A549 (cell line): ENCODE measurements at places on chromosomes 6 and 20. TPM values are rescaled to one million over a fixed set of nuclear protein-coding genes. Genes with fewer than 3 reads are reported as not detected.

BMP2 gene
- 0.09 to 0.20 TPM (median 0.19 TPM) in 3 replicates for polyA plus RNA-seq

SLC4A11 gene
- 6.5 to 14.0 TPM (median 10.7 TPM) in 3 replicates for polyA plus RNA-seq

F13A1 gene
- polyA plus RNA-seq: not detected in 3 replicates

PPP1R14C gene
- 0.31 to 0.46 TPM (median 0.43 TPM) in 3 replicates for polyA plus RNA-seq

NR2E1 gene
- polyA plus RNA-seq: 0.08 TPM in 2 of 3 replicates, not detected in the other

BMP6 gene
- polyA plus RNA-seq: 3.0 to 8.4 TPM (median 4.5 TPM) in 3 replicates

TFAP2B gene
- not detected in 3 replicates for polyA plus RNA-seq

HLA-DPB1 gene
- not detected in 3 replicates for polyA plus RNA-seq

EPHA7 gene
- 0.29 to 0.45 TPM (median 0.30 TPM) in 3 replicates for polyA plus RNA-seq

EEF1E1 gene
- 114 to 132 TPM (median 119 TPM) in 3 replicates for polyA plus RNA-seq

ZSCAN23 gene
- not detected in 3 replicates for polyA plus RNA-seq

DOK5 gene
- polyA plus RNA-seq: not detected in 3 replicates

TSHZ2 gene
- not detected in 3 replicates for polyA plus RNA-seq

NOL4L gene
- 11.8 to 13.8 TPM (median 11.8 TPM) in 3 replicates for polyA plus RNA-seq

LY6G5C gene
- polyA plus RNA-seq: 1.5 to 1.9 TPM (median 1.6 TPM) in 3 replicates

TGM3 gene
- 0.03 TPM in 1 of 3 replicates, not detected in the others for polyA plus RNA-seq

PKHD1 gene
- polyA plus RNA-seq: not detected in 3 replicates

ADAM33 gene
- polyA plus RNA-seq: 0.07 to 0.22 TPM (median 0.14 TPM) in 3 replicates

C20orf141 gene
- 0.29 to 0.56 TPM (median 0.54 TPM) in 3 replicates for polyA plus RNA-seq

TSBP1 gene
- polyA plus RNA-seq: not detected in 3 replicates

MDN1 gene
- 6.4 to 8.1 TPM (median 7.9 TPM) in 3 replicates for polyA plus RNA-seq

TUBE1 gene
- polyA plus RNA-seq: 6.8 to 9.7 TPM (median 7.2 TPM) in 3 replicates

C20orf204 gene
- 0.49 to 0.69 TPM (median 0.59 TPM) in 3 replicates for polyA plus RNA-seq

PRDM13 gene
- polyA plus RNA-seq: 0.41 to 0.59 TPM (median 0.44 TPM) in 3 replicates

DACT2 gene
- polyA plus RNA-seq: 0.85 to 1.5 TPM (median 1.5 TPM) in 3 replicates

PPIL6 gene
- polyA plus RNA-seq: 1.6 to 2.7 TPM (median 2.0 TPM) in 3 replicates

TJAP1 gene
- 12.7 to 13.7 TPM (median 13.1 TPM) in 3 replicates for polyA plus RNA-seq

TMEM244 gene
- not detected in 3 replicates for polyA plus RNA-seq

FAM162B gene
- not detected in 3 replicates for polyA plus RNA-seq

SLC32A1 gene
- polyA plus RNA-seq: not detected in 3 replicates

APCDD1L gene
- polyA plus RNA-seq: not detected in 3 replicates

AVP gene
- not detected in 3 replicates for polyA plus RNA-seq

SEL1L2 gene
- polyA plus RNA-seq: not detected in 3 replicates

OR2B6 gene
- polyA plus RNA-seq: 0.11 to 0.24 TPM (median 0.18 TPM) in 3 replicates

ID1 gene
- polyA plus RNA-seq: 257 to 432 TPM (median 387 TPM) in 3 replicates

ATP9A gene
- 8.5 to 10.2 TPM (median 9.9 TPM) in 3 replicates for polyA plus RNA-seq
